ENCODE measurements at places on chromosomes 13 and 19. TPM values are rescaled to one million over a fixed set of nuclear protein-coding genes. Genes with fewer than 3 reads are reported as not detected.

DNA sequence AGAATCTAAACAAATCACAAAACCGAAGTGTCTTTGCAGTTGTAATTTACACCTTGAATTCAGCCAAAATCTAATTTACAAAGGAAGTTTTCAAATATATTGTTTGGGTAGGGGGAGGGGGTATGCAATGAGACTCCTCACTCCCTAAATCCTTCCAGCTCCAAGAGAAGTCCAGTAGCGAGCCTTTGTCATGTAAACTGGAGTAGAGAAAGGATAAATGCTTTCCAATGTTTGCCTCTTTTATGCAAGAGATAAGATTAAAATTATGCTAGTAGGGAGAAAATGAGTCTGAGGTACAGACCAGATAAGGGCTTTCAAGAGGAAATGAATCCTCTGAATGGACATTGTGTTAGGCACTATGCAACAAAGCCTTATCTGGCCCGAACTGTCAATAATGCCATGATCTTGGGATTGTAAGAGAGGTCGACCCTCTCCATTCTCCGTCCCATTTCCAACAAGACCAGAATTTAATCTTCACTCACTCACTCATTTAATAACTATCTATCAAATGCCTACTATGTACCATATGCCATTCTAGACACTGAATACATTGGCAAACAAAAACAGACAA, 199.2 kb downstream of the LACC1 start:
- no peaks in the 10 kb centered on the region for H3K4me1 ChIP-seq
- no peak overlapping the region for H3K4me3 ChIP-seq
- no peaks in the 10 kb centered on the region for H3K36me3 ChIP-seq
- no peak for DNase-seq

DNA sequence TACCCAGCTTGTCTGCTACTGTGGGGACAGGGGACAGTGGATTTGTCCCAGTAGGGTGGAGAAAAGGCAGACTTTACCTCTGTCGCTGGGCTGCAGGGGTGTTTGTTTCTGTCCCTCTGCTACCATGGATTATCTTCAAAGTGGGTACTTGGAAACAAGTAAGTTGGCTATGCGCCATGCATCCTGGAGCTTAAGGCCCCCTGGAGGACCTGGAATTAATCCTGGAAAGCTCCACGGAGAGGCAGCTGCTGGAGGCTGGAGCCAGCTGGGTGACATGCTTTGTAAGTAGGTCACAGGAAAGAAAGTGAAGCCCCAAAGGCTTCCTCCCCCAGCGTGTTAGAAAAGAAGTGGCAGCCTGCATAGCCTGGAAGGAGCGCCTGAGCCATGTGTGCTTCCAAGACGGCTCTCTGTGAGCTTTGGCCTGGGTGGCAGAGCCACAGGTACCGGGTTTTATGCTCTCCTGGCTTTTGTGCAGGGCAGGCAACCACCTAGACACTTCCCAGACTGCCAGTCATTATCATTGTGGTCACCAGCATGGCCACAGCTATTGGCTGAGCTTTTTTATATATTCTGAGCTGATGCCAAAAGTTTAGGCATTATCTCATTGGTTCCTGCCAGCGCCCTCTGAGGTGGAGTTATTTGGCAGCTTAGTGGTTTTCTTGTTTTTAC, 9.5 kb downstream of the B3GLCT start:
- H3K27ac ChIP-seq = no peak overlapping the region
- no peaks in the 10 kb centered on the region for H3K36me3 ChIP-seq
- DNase-seq = no peak
- no peaks in the 10 kb centered on the region for H3K27me3 ChIP-seq

DNA sequence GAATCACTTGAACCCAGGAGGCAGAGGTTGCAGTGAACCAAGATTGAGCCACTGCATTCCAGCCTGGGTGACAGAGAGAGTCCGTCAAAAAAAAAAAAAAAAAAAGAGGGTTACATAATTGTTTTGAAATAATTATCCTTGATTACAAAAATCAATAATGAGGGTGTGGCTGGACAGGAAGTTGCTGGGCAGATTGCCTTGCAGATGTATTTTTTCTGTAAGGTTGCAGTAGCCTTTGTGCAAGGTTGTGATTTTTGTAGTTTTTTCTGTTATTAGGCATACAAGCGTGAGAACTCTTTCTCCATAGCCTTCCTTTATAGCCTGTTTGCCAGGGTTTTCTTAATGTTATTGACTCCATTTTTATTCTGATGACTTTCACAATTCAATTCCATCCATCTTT, 40.7 kb upstream of the SIN3B start:
- peaks cover 17% of the 10 kb centered on the region for H3K36me3 ChIP-seq
- no peak for DNase-seq
- H3K4me1 ChIP-seq = no peaks in the 10 kb centered on the region
- H3K4me3 ChIP-seq = no peak overlapping the region
- peaks cover 3% of the 10 kb centered on the region for H3K27me3 ChIP-seq

CYP2A7 gene
- not detected for total RNA-seq

GRCh38 chr13:76719955-76720354, 166.2 kb downstream of the KCTD12 start:
- no peaks in the 10 kb centered on the region for H3K36me3 ChIP-seq
- DNase-seq = no peak
- H3K27ac ChIP-seq = no peak overlapping the region
- peaks cover 19% of the 10 kb centered on the region for H3K4me1 ChIP-seq
- no peaks in the 10 kb centered on the region for H3K27me3 ChIP-seq
- no peak overlapping the region for H3K4me3 ChIP-seq

DNA sequence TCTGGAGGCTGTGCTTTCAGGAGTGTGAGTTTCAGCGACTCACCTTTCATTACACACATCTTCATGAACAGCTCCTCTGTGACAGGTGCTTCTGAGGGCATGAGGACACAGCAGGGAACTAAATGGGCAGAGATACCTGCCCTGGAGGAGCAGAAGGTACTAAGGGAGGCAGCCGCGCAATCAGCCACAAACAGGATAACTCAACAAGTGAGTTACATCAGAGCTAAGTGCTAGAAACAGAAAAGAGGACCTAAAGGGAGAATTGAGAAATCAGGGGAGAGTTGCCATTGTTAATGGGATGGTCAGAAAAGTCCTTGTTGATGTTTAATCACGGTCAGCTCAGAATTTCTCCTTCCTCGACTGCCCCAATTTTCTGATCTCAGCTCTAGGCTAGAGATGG, 42.5 kb downstream of the SYDE1 start:
- H3K4me1 ChIP-seq = 0 out of 2 replicates have a peak, but pooled peaks cover 6% of the 10 kb centered on the region
- H3K36me3 ChIP-seq = no peaks in the 10 kb centered on the region
- H3K27ac ChIP-seq = no peak overlapping the region
- no peak overlapping the region for H3K4me3 ChIP-seq
- DNase-seq = no peak
- H3K27me3 ChIP-seq = peaks cover 14% of the 10 kb centered on the region

DNA sequence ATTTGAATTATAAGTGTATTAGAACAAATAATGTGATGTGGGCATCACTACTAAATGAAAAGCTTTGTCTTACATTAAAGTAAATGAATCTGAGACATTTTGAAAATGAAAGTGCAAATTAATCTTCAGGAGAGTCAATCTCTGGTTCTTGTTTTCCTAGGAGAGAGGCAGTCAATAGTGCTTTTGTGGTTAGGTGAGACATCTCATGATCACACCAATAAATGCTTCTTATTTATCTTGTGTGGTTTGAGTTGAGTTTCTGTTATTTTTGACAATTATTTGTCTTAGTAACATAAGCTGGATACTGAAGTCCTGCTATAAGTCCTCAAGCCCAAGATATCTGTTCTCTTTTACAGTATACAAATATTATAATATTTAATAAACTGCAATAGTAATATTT, 1378.0 kb upstream of the PCDH9 start:
- H3K36me3 ChIP-seq = no peaks in the 10 kb centered on the region
- H3K4me1 ChIP-seq = no peaks in the 10 kb centered on the region
- H3K4me3 ChIP-seq = no peak overlapping the region
- no peak overlapping the region for H3K27ac ChIP-seq
- DNase-seq = no peak
- no peaks in the 10 kb centered on the region for H3K27me3 ChIP-seq

TNNI3 gene
- total RNA-seq = not detected

DLL3 gene
- not detected for total RNA-seq

GRCh38 chr13:91050970-91051369, 296.5 kb upstream of the MIR17HG start:
- H3K27ac ChIP-seq = no peak overlapping the region
- no peaks in the 10 kb centered on the region for H3K27me3 ChIP-seq
- H3K4me3 ChIP-seq = no peak overlapping the region
- H3K36me3 ChIP-seq = no peaks in the 10 kb centered on the region
- H3K4me1 ChIP-seq = no peaks in the 10 kb centered on the region
- DNase-seq = no peak

- H3K4me3 ChIP-seq = no peak overlapping the region
- no peak for DNase-seq
- no peak overlapping the region for H3K27ac ChIP-seq
- H3K36me3 ChIP-seq = peaks cover 6% of the 10 kb centered on the region
- H3K4me1 ChIP-seq = no peaks in the 10 kb centered on the region
- H3K27me3 ChIP-seq = peaks cover 1% of the 10 kb centered on the region
Measured at GRCh38 chr13:111893071-111893606, 173.8 kb upstream of the SOX1 start.

DNA sequence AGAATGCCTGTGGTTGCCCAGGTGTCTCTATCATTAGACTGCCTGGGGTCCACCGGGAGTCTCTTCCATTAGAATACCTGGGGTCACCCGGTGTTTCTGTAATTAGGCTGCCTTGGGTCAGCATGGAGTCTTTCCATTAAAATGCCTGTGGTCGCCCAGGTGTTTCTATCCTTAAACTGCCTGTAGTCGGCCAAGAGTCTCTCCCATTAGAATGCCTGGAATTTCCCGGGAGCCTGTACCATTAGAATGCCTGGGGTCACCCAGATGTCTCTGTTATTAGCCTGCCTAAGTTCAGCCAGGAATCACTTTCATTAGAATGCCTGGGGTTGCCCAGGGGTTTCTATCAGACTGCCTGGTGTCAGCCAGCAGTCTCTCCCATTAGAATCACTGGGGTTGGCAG, 1492.8 kb downstream of the UQCRFS1 start:
- DNase-seq = no peak
- H3K4me1 ChIP-seq = no peaks in the 10 kb centered on the region
- no peaks in the 10 kb centered on the region for H3K27me3 ChIP-seq

ZNF665 gene
- total RNA-seq = 0.12 TPM

NXNL1 gene
- total RNA-seq = not detected

DNA sequence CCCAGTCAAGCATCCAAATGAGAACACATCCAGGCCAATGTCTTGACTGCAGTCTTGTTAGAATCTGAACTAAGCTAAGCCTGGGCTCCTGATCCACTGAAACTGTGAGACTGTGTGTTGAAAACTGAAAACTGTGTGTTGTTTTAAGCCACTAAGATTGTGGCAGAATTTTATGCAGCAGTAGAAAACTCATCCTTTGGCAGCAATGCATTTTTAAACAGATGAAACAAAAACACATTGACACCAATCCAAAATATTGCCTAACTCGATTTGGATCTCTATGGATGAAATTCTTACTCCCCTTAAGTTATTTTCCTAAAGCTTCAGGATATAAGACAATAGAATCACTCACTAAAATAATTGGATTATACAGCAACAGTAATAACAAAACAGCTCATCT, 202.3 kb upstream of the KLF12 start:
- no peaks in the 10 kb centered on the region for H3K4me1 ChIP-seq
- no peak for DNase-seq
- no peak overlapping the region for H3K27ac ChIP-seq
- H3K27me3 ChIP-seq = peaks cover 2% of the 10 kb centered on the region

DNA sequence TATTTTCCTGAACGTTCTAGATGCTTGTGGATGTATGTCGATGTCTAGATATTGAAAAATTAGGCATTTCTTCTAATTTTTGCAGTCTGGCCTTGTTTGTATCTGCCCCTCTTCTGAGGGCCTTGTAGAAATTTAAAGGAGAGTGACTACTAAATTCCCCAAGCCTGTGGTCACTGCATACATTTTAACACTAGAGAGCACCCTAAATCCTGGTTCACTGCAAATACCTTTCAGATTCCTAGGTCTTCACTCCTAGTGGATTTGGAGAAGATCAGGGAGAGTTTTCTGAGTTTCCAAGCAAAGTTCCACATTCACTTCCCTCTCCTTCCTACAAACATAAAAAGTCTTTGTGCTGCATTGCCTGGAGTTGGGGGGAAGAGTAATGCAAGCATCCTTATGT, 1272.5 kb downstream of the OLFM4 start:
- H3K4me1 ChIP-seq = no peaks in the 10 kb centered on the region
- DNase-seq = no peak
- H3K27me3 ChIP-seq = peaks cover 1% of the 10 kb centered on the region
- H3K4me3 ChIP-seq = no peak overlapping the region

- H3K27me3 ChIP-seq = peaks cover 6% of the 10 kb centered on the region
- peaks cover 6% of the 10 kb centered on the region for H3K36me3 ChIP-seq
- no peaks in the 10 kb centered on the region for H3K4me1 ChIP-seq
- H3K27ac ChIP-seq = no peak overlapping the region
- DNase-seq = no peak
Measured at GRCh38 chr19:29501816-29502580, 23.8 kb upstream of the VSTM2B start.

DNA sequence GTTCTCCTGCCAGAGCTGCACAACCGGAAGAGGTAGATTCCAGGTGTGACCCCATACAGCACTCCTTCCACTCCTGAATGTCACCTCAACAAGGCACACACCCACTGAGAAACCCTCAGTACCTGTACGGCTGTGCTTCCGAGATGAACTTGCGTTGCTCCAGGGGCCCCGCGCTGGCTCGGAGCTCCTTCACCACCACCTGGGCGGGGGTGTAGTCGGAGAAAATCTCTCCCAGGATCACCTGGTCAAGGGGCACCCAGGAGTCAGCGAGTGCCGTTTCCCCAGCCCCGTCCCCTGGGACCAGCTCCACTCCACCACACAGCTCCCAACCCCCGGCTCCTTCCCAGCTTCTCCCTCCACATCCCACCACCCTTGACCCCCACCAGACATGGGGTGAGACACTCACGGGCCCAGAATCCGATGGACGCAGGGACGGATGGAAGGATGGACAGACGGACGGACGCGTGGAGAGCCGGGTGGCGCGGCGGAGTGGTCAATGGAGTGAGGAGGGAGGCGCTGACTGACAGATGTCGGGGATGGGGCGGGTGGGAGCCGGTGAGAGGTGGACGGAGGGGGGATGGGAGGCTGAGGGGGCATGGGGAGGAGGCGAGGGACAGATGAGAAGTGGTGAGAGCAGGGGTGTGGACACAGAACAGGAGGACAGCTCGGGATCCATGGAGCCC, 2.8 kb downstream of the LMTK3 start:
- H3K27ac ChIP-seq = no peak overlapping the region
- H3K36me3 ChIP-seq = no peaks in the 10 kb centered on the region
- no peak overlapping the region for H3K4me3 ChIP-seq
- peaks cover 7% of the 10 kb centered on the region for H3K4me1 ChIP-seq
- peaks cover 17% of the 10 kb centered on the region for H3K27me3 ChIP-seq

GPR18 gene
- not detected for total RNA-seq

DNA sequence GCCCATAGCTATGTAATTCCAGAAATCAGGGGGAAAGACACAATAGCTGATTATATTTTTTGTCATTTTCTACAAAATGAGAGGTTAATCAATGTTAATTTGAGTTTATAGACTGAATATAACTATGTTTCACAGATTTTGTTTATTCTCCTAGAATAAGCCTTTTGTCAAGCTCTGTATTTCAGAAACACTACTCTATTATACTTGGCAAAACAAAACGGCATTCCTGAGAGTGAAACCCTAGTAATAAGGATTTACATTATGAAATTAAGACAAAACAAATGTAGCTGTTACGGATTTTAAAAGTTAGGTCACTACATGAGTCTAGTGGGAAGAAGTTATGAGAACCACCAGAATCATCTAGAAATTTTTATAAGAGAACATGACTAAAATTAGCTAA, 334.2 kb downstream of the KLF12 start:
- no peak overlapping the region for H3K4me3 ChIP-seq
- peaks cover 42% of the 10 kb centered on the region for H3K4me1 ChIP-seq
- DNase-seq = no peak
